ENCODE measurements at places on chromosomes 2 and 18.

DNA sequence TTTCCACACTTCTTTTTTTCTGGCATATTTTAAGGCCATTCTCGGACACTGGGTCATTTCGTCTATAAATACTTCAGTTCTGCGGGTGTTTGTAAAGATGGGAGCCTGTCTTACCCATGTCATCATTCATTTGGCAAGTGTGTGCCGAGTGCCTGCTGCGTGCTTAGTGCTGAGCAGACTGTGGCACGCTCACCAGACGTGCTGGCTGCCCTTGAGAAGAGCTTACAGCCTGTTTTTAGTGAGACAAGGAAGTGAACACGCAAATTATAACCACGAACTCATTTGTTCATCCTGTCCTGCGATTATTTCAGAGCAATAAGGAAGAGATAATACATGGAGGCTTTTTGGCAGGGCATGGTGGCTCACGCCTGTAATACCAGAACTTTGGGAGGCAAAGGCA, 10.4 kb upstream of the STON1 start:
- DNase-seq = no peak

DNA sequence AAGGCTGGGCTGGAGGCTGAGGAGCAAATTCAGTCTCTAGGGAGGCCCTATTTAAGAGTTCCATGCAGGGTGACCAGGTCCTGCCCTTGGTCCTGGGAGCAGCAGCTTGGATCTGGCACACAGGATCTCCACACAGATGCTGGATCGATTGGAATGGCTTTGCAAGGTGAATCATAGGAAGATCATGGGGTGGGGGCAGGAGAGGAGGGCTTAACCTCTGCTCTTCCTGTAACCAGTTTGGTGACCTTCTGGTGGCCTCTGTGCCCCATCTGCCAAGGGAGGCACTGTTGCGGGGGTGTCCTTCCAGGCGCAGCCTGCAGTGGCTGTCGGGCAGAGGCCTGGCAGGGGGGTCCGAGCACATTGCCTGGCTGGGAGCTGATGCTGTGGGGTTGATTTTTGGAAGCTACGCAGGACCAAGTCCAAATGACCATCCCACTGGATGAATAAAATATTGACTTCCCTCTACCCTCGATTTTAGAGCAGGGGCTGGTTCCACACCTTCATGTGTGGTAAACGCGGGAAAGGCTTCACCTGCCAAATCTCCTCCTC, 79.7 kb downstream of the EDAR start:
- DNase-seq = no peak

GRCh38 chr2:184357033-184357432, 241.3 kb upstream of the ZNF804A start:
- DNase-seq = no peak

- no peak for DNase-seq
Measured at GRCh38 chr2:107136733-107137132, 250.8 kb upstream of the ST6GAL2 start.

DNA sequence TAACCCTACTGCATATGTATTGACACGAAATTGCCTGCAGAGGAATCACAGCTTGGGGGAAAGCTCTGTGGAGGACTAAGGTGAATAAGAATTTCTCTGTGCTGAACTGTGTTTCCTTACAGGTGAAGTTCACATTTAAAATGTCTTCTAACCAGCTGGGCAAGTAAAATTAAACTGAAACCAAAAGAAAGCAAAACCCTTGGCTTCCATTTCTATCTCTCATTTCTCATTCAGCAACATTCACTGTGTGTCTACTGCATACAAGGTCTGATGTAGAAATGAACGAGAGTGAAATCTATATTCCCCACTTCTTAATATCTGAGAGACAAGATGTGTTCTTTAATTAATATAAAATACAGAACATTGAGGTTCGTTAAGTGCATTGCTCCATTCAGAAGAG, 397.3 kb downstream of the SOX11 start:
- DNase-seq = no peak

GRCh38 chr2:119028327-119029174, 86.6 kb downstream of the MARCO start:
- DNase-seq = peak; percentile 49

GRCh38 chr18:37873416-37873815, 307.8 kb upstream of the CELF4 start:
- no peak for DNase-seq

DNA sequence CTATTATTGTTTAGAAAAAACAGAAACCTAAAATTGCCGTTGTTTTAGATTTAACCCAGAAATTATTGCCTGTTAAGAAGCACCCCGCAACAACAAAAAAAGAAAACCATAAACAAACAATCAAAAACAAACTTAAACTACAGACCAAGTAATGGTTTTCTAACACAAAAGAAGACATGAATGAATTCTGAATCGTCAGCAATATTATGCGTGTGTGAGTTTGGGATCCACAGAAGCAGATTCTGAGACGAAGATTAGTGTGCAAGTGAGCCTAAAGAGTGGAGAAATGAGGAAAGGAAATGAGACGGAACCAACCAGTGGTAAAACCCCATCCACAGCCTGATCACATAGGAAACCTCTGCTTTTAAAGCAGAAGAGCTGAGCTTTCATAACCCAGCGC, 1514.9 kb upstream of the PIK3C3 start:
- DNase-seq = no peak

DNA sequence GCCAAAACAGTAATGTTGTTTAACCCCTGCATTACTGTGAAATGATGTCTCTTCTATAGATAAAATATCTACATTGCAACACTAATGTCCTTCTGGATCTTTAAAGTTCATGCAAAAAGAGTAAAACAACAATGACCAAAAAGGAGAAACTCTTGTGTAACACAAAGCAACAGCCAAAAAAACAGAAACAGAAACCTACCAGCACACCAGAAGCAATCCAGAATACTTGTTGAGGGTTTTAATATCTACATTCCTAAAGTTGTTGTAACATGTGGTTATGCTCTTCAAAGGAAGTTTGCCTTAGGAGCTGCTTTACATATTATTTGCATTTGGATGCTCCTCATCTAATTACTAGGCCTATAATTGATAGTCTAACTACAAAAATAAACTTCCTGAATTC, 157.2 kb downstream of the BABAM2 start:
- no peak for DNase-seq

GRCh38 chr2:239457586-239458445, 57.0 kb upstream of the HDAC4 start:
- DNase-seq = no peak

DNA sequence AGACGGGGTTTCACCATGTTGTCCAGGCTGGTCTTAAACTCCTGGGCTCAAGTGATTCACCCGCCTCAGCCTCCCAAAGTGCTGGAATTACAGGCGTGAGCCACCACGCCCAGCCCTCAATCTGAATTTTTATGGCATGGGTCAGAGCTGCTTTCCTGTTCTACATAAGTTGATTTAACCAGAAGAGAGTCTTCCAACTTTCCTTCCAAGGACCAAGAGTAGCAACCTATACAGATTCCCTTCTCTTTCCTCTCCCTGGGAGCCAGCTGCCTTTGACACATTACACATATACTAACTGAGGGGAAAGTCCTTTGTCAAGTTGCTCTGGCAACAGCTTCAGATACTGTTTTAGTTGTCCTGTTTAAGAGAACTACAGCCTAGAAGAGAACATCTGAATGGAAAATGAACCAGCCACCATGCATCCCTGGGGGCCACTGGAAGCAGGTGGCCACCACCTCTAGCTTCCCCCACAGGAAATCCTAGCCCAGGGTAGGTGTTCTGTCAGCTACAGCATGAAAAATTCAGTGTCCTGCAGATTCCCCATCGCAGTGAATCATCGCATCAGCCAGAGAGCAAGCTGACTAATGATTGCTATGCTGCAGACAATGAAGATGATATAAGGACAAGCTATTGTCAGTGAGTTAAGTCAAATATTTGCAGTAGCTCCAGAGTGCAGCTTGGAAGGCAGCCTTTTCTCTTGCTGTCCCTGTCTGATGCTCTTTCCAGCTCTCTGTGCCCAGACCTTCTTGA, 62.9 kb downstream of the POMC start:
- peak; percentile 58 for DNase-seq

- no peak for DNase-seq
Measured at GRCh38 chr2:10079870-10080535, at the start of gene CYS1. TSS of gene CYS1 (minus strand) at chr2:10080411. CDS start at chr2:10080223, 188 bp downstream.

DNA sequence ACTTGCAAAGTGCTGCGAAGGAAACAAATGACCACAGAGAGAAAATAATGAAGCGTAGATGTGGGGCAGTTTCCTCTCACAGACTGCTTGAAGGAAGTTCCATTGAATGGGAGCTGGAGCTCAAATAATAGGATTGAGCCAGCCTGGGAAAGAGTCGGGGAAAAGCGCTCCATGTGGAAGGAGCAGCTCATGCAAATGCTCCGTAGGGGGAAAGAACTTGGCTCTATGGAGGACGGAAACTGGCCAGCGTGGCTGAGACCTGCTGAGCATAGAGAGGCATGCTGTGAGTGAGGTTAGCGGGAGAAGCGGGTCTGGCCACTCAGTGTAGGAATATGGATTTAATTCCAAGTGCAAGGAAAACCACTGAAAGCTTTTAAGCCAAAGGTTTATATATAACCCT, 28.6 kb upstream of the VIT start:
- no peak for DNase-seq

DNA sequence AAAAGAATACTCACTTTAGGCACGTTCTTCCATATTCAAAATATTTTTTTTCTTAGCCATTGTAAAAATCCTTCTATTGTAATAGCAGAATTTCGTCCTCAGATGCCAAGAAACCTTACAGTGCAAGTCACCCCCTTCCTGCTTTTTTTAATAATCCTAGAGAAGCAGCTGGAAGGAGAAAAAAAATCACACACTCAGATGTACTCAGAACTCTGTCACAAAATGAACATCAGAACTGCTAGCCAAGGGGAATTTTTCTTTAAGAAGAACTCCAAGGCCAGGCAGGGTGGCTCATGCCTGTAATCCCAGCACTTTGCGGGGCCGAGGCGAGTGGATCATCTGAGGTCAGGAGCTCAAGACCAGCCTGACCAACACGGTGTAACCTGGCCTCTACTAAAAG, 127.3 kb upstream of the SPATS2L start:
- DNase-seq = no peak

DNA sequence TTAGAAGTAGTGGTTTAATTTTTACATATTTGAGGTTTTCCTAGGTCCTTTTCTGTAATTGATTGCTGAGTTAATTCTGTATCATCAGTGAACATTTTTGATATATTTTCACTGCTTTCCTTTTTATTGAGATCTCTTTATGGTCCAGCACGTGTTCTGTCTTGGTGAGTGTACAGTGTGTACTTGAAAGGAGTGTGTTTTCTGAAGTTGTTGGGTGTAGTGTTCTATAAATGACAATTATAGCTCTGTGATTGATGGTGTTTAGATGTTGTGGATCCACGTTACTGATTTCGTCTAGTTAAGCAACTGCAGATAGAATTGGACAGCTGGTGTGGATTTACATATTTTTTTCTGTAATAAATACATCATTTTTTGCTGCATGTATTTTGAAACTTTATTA, 32.7 kb downstream of the AGFG1 start:
- DNase-seq = no peak

DNA sequence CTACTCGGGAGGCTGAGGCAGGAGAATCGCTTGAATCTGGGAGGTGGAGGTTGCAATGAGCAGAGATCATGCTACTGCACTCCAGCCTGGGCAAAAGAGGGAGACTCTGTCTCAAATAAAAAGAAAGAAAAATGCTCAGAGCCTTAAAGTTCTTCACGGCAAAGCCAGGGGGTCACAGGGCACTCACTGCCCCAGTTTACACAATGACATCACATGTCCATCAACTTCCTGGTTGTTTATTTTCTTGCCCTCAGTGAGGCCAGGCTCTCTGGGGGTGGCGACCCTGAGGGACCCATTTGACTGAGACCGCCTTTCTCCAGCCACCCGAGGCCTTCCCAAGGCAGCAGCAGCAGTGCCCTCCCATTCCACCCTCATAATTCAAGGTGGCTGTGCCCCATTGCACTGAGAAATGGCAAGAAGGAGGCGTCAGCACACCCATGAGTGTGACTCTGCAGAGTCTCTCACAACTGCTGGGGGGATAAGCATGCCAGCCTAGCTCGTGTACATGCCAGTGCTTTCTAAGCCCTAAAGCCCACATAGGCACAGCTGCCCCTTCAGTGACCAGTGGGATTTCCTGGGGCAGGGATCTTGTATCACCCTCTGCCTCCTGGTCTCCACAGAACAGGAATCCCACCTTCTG, 50.0 kb downstream of the SFXN5 start:
- DNase-seq = no peak

DNA sequence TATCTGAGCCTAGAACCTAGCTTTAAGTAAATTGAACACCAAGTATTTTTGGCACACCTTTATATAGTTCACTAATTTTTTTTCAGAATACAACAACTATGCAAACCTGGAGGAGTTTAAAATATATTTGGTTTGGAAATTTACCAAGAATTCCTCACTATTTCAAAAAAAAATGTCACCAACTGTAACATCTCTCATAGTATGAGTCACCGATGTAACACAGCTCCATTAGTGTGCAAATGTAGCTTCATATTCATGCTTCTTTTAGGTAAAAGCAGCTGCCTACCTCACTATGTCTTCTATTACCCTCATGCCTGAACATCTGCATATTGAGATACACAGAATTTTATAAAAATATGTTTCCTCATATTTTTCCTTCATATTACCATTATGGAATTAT, 80.5 kb downstream of the NRXN1 start:
- DNase-seq = no peak

DNA sequence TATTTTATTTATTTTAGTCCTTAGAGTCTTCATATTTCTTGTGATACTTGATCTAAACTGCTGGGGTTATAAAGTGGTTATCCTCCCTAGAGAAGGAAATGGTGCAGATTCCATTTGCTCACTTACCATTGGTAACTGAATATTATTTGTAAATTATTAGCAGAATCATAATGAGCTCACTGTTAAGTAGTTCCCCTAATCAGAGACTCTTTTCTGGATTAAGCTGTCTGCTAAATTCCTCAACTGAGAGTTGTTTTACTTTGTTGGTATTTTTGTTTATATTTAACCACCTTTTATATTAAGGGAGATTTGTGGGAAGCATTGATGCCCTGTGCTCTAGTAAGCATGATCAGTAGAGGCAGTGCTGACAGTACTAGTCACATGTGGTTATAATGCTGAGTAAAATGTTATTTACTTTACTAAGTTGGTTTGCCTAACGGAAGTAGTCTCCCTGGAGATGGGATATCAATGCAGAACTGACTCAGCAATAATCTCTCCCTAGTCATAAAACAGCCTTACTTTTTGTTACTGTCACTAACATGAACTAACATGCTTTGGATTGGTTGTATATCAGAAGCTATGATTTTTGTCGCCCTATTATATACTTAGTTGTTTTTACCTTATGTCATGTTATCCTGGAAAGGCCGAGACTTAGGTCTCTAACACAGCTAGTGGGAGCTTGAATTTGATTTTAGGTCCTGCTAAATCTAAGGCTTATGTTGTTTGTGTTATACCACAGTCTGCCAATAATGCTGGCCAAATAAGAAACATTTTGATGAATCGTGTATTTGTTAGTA, 166.7 kb downstream of the MCFD2 start:
- peak; percentile 5 for DNase-seq

GRCh38 chr18:62881509-62882016, 166.2 kb downstream of the PHLPP1 start:
- DNase-seq = peak; percentile 88

GRCh38 chr2:205805136-205805535, 122.8 kb downstream of the NRP2 start:
- DNase-seq = no peak

All from SHP77 (cell line).